Liver (tissue), 10 donors: ENCODE measurements at places on chromosomes 12 and 14.

- no peak for DNase-seq
These were observed 226.2 kb downstream of the TRHDE start for GRCh38 chr12:72498354-72498753.

- no peak for DNase-seq
These were observed 58.1 kb downstream of the TRHDE start for GRCh38 chr12:72330301-72330700.

- no peak for DNase-seq
These were observed 82.4 kb downstream of the PTPRR start for GRCh38 chr12:70838127-70838526.

- DNase-seq = no peak
These were observed 41.0 kb upstream of the KCNJ8 start for GRCh38 chr12:21815306-21816062.

- DNase-seq = peak; percentile 55
These were observed 1.2 kb downstream of the DUSP16 start for GRCh38 chr12:12561371-12562015.

- no peak for DNase-seq
These were observed 200.8 kb upstream of the KRR1 start for GRCh38 chr12:75712223-75712622.

- DNase-seq = no peak
These were observed 96.5 kb downstream of the ARMH4 start for GRCh38 chr14:58055497-58056010.

GRCh38 chr14:63752449-63753169, 24.7 kb upstream of the SGPP1 start:
- DNase-seq = no peak

DNA sequence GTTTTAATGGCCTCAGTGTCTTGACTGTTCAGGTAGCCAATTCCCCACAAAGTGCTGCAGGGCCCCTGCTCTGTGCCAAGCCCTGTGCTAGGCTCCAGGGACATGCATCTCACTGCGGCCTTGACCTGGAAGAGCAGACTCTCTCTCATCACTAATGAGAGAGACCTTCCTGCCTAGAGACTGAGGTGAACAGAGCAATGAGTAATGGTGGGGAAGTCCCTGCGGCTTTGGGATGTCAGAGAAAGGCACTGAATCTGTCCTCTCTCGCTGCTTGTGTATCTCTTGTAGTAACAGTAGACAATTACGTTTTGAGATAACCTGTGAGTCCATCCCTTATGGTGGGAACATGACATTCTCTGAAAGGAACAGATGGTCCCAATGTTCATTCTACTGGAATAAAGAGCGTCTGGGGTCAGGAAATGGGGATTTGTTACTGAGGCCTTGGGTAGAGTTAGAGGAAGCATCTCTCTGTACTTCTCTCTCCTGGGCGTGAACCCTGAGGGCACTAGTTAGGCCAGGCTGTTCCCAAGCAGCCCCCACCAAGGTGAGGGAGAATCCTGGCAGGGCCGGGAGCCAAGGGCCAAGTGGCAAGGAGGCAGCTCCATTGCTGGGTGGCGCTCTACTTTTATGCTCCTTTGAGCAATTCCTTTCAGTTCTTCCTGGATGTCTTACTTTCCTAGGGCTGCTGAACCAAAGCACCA, 13.5 kb downstream of the NFATC4 start:
- DNase-seq = no peak

DNA sequence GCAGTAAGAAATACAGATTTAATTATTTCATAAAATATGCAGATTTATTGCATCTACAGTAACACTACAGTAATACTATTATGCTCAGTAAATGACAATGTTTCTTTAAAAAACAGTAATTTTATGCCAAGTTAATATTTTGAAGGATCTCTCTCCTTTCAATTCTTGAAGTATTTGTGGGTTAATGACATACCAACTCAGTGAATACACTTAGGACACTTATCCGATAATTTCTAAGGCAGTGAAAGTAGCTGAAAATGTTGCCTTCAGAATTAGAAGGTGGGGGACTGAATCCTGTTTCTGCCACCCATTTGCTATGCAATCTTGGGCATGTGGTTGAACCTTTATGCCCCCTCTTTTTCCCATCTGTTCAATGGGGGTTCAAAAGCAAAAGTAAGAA, 24.8 kb upstream of the IFNG-AS1 start:
- no peak for DNase-seq

DNA sequence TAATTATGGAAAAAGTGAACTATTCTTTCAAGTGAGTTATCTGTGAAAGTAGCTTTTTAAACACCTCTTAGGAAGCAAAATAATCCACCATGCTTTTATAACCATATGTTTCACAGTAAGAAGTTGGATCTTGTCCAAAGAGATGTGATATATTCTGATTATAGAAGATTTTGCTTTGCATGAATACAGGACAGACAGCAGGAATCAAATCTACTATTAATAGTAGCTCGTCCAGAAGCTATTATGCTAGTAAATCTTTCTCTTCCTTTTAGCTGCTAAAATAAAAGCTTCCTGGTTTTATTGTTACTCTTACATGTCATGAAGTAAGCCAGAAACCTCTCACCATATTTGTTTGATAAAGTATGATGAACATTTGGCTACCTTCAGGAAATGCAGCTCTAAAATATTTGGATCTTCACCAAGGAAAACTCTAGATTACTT, 257.0 kb downstream of the IPO8 start:
- no peak for DNase-seq

DNA sequence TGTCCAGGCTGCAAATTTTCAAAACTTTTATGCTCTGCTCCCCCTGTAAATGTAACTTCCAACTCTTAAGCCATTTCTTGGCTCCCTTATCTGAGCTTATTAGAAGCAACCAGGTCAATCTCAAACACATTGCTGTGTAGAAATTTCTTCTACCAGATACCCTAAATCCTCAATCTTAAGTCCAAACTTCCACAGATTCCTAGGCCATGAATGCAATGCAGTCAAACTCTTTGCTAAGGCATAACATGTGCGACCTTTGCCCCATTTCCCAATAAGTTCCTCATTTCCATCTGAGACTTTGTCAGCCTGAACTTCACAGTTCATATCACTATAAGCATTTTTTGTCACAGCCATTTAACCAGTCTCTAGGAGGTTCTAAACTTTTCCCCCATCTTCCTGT, 64.5 kb downstream of the TMTC3 start:
- DNase-seq = no peak

GRCh38 chr14:22737052-22737451, 29.4 kb upstream of the OXA1L start:
- no peak for DNase-seq

DNA sequence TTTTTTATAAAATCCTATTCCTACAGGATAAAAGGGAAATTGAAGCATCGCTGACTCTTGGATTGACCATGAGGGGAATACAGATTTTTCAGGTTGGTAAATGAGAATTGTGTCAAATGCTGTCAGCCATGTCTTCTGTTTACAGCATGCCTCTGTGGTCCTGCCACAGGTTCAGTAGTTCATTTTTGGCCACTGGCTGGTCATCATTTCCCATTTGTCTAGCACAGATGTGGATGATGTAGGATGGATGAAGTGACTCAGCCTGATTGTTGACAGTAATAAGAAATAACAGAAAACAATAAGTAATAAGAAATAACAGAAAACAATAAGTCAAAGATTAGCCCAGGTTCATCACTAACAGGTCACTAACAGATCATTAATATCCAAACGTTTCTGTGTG, 59.8 kb downstream of the FRMD6 start:
- no peak for DNase-seq

DNA sequence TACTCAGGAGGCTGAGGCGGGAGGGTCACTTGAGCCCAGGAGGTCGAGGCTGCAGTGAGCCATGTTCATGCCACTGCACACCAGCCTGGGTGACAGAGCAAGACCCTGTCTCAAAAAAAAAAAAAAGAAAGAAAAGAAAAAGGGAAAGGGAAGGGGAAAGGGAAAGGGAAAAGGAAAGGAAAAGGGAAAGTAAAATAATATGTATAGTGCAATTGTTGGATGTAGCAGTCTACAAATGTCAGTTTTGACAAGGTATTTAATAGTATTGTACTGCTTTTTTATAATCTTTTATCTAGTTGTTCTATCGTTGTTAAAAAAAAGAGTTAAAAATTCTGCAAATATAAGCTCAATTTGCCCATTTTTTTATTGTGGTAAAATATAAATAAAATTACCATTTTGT, 67.3 kb downstream of the SLC2A13 start:
- no peak for DNase-seq

- no peak for DNase-seq
These were observed 98.9 kb downstream of the DENND5B start for GRCh38 chr12:31491841-31492598.

GRCh38 chr14:100677554-100678468, 48.9 kb upstream of the DLK1 start:
- peak; percentile 66 for DNase-seq

DNA sequence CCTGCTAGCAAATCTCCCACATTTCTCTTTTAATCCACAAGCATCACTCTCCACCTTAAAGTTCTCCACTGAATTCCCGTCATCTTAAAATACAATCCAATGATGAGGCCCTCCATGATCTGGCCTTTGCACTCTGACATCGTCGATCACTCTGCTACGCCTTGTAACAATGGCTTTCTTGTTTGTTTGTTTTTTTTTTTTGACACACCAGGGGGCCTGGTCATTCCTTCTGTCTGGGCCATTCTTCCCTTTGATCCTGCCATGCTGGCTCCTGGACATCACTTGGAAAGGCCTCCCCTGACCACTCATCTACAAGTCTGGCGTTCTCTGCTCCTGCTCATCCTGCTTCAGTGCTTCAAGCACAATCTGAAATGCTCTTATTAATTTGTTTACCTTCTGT, 233.5 kb downstream of the PPM1H start:
- no peak for DNase-seq

DNA sequence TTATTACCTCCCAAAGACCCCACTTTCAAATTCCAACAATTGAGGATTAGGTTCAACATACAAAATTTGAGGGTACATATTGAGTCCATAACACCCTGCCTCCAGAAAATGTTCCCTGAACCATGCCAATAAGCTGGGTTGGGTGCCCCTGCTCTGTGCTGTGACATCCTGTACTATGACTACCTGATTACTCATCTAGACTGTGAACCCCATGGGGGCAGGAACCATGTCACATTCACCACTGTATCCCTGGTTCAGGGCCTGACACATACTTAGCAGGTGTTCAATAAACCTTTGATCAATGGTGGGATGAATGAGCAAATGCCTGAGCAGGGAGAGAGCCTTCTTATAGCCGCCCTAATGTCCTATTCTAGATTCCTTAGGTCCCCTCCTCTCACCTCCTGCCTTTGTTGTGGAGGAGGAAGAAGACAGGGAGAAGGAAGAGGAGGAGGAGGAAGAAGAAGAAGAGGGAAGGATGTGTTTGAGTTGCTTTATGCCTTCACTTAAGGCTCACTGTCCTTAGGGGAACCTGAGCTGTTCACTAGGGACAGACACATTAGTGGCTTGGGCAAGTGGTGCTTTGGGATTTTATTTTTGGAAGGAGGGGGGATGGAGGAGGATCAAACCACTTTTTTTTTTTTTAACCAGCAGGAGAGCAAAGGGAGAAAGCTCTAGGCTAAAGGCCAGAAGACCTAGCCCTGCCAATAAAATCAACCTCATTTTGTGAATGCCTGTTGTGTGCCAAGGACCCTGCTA, 21.3 kb downstream of the GPR68 start:
- no peak for DNase-seq

GRCh38 chr12:86230516-86231146, 25.6 kb downstream of the MGAT4C start:
- no peak for DNase-seq

DNA sequence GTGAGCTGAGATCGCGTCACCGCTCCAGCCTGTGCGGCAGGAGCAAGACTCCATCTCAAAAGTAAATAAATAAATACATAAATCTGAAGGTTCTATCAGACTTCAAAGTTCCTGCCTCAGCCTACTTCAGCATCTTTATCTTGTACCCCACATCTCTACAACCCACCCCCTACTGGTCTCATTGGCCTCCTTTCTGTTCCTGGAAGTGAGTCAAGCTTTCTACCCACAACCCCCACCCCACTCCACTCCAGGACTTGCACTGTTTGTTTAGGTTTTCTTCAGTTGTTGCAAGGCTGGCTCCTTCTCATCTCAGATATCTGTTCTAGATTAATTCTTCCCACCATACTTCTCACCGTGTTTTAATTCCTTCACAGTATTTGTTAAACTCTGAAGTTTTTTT, 714 bp upstream of the PSMC6 start:
- no peak for DNase-seq

GRCh38 chr14:102917056-102917385, 5.4 kb upstream of the AMN start:
- DNase-seq = no peak

- no peak for DNase-seq
These were observed 9.6 kb upstream of the ANO2 start for GRCh38 chr12:5954661-5955060.

GRCh38 chr14:24465805-24466204, 23.2 kb upstream of the SDR39U1 start:
- DNase-seq = no peak

DNA sequence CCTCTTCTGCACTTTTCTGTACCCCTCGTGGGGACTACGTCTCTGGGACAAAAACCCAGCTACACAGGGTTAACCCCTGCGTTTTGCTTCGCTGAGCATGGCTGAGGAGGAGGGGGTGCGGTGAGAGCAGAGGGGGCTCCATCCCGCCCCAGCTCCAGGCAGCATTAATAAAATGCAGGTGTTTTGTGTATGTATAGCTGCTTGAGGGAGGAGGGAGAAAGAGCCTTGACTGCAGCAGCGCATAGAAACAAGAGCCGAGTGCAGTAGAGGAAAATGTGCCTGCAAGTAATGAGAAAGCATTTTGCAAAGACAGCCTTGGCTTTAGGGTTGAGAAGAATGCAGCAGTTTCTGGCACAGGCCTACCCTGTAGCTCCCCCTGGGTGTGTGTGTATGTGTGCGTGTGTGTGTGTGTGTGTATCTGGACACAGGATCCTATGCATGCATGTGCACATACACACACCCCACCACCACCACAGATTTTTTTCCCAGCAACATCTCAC, 103.9 kb downstream of the ZFP36L1 start:
- no peak for DNase-seq
